ENCODE measurements at places on chromosomes 11 and 22. TPM values are rescaled to one million over a fixed set of nuclear protein-coding genes. Genes with fewer than 3 reads are reported as not detected.

- DNase-seq, result no peak
Observed at GRCh38 chr11:77101043-77101537, 1.6 kb upstream of the OMP start.

DNA sequence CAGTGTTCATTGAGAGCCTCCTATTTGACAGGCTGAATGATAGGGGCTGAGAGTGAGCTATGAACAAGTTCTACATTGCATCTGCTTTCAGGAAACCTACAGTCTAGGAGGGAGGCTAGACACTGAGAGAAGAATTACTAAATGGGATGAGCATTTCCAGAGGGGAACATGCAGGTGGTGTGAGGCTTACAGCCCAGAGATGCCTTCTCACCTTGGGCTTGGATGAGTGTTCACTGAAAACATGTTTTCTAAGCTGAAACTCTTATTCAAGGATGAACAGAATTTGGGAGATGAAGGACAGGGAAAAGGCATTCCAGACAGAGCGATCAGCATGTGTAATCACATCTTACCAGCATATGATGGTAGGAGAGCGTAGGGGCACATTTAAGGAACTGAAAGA lies 177.5 kb upstream of the E2F8 start:
- no peak for DNase-seq

DNA sequence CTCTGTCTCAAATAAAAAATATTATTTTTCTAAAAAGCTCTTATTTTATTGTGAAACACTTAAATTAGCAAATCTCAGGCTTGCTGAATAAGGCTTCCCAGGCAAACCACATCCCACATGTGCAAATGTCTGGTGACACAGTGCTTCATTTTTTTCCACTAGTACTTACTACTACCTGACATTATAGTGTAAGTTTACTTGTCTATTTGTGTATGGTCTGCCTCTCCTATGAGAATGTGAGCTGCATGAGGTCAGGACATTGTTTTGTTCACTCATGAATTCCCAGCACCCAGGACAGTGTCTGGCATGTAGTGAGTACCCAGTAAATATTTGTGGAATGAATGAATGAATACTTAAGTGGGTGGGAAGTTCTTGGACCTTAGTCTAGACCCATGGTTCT lies 103.1 kb downstream of the PTPRJ start:
- DNase-seq, result no peak

DNA sequence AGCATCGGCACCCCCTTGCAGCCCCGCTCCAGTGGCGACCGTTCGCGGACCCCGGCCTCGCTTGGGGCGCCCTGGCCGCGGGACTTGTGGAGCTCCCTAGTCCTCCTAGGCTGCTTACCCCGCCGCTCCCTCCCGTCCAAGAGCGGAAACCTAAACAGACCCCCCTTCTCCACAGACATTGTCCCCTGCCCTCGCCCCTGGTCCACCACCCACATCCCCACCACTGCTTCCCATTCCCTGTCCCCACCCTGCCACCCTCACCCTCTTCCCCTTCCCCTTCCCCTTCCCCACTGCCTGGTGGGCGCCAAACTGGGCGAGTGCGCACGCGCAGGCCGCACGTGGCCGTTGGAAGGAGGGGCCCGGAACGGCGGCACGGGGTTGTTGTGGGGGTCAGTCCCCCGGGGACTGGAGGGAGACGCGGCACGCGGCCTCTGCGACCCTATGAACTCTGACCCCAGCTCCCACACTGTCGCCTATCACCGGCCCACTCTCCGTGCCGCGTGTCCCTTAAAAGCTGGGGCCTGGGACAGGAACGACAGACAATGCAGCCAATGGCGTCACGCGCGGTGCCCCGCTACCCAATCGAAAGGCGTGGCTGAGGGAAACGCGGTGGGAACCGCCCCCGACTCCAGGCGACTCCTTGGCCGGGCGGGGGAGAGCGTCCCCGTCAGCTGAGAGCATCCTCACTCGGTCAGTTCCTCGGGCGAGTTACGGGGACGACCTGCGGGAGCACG lies at the start of gene SNX32:
SNX32 (plus strand) TSS at position 667 of the 734 bp plus-strand sequence. CDS start 103 bp downstream, outside the sequence.
- peak; percentile 96 for DNase-seq

The EWSR1 gene
- 369 TPM for total RNA-seq

GRCh38 chr11:7673724-7674434 lies 579 bp upstream of the CYB5R2 start:
- peak; percentile 36 for DNase-seq

GRCh38 chr22:34324763-34325162 lies 404.5 kb upstream of the LARGE1 start:
- DNase-seq, result no peak

GRCh38 chr11:117439256-117439655 lies 111.6 kb downstream of the CEP164 start:
- no peak for DNase-seq

The APOBEC3G gene
- 44.2 TPM for total RNA-seq

GRCh38 chr11:115349335-115350017 lies 154.7 kb downstream of the CADM1 start:
- DNase-seq, result no peak

The RANBP1 gene
- 506 TPM for total RNA-seq

Data from activated naive CD8-positive, alpha-beta T cell treated with anti-CD3 and anti-CD28 coated beads for 36 hours (primary cell).